ENCODE measurements at places on chromosomes 1 and 21.

DNA sequence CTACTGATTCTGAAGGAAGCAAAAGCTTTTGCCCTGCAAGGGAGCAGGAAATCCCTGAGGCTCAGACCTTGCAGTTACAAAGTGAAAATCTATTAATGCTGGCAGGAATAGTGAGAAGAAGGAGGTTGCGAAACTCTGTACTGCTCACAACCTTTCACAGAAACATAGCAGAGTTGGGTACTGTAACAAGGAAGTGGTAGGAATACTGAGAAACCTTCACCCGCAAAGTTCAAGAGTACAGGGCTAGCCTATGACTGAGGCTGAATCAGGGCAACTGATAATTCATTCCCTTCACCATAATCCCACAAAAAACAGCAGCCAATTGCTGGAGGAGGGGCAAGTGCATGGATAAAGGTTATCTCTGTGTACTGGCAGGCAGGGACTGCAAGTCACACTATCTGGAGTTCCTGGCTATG lies 23.9 kb upstream of the KCTD3 start:
- DNase-seq = no peak

DNA sequence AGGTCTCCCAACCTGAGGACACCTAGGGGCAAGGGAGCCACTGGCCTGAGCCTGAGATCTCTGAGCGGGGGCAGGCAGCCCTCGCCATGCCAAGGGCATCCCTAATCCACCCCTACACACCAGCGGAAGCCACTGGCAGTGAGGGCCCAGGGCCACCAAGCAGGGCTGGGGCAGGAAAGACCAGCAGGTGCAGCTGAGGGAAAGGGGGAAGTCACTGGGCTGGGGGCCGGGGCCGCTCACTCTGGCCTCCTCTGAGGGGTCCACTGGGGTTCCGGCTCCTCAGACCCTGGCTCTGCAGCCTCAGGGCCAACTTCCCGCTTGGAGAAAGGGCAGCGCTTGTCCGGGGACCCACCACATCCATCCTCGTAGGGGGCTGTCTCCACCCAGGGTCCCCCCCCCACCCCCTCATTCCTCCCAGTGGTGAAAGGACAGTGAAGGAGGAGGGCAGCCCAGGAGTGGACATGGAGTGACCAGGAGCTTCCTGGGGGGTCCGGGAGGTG lies 42.5 kb upstream of the ACTRT2 start:
- DNase-seq = no peak

- DNase-seq = no peak
Observed at GRCh38 chr1:232407120-232407519, 222.8 kb downstream of the SIPA1L2 start.

- DNase-seq = no peak
Observed at GRCh38 chr1:111247125-111247838, 19.8 kb downstream of the CHI3L2 start.

- DNase-seq = peak; percentile 42
Observed at GRCh38 chr1:46248122-46248920, 758 bp downstream of the RAD54L start.

DNA sequence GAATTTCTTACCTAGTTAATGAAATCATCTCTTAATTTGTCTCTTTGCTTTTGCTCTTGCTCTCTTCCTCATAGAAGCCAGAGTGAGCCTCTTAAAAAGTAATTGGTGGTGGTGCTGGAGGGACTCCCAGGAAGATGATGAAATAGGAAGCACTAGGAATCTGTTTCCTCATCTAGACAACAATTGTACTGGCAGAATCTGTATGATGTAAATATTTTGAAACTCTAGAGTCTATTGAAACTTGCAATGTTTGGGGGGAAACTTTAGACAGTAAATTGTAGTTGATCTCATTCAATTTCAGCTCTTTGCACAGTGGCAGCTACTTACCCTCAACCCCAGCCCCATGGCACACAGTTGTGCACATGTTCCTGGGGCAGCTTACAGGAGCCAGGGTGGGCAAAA lies 10.6 kb downstream of the RGSL1 start:
- DNase-seq = no peak

DNA sequence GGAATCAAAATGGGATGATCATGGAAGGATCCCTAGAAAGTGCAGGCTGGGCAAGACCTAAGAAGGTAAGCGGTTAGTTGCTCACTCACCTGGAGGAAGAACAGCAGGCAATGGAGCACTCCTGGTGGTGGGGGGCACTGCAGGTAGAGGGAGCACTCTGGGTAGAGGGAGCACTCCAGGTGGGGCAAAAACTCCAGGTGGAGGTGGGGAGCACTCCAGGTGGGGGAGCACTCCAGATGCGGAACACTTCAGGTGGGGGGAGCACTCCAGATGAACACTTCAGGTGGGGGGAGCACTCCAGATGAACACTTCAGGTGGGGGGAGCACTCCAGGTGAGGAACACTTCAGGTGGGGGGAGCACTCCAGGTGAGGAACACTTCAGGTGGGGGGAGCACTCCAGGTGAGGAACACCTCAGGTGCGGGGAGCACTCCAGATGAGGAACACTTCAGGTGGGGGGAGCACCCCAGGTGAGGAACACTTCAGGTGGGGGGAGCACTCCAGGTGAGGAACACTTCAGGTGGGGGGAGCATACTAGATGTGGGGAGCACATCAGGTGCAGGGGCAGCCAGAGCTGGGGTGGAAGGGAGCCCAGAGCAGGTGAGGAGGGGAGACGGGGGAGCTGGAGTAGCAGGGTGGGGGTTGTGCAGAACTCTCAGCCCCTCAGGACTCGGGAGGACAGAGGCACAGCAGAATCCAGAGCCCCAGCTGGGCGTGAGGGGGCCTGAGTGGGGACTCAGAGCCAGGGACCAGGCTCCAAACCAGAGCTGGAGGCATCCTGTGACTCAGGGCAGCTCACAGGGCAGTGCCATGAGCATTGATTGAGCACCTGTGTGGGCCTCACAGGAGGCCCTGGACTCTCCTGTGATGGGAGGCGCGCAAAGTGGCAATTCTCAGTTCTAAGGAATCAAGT lies 37.7 kb upstream of the COL6A1 start:
- DNase-seq = no peak

GRCh38 chr1:223233410-223234169 lies 90.5 kb upstream of the TLR5 start:
- no peak for DNase-seq

- DNase-seq = no peak
Observed at GRCh38 chr21:45403825-45404729, 888 bp upstream of the COL18A1 start.

GRCh38 chr1:105172788-105173187 lies 1423.1 kb downstream of the AMY1C start:
- DNase-seq = no peak

GRCh38 chr1:74689621-74690363 lies 16.2 kb upstream of the ERICH3 start:
- no peak for DNase-seq

DNA sequence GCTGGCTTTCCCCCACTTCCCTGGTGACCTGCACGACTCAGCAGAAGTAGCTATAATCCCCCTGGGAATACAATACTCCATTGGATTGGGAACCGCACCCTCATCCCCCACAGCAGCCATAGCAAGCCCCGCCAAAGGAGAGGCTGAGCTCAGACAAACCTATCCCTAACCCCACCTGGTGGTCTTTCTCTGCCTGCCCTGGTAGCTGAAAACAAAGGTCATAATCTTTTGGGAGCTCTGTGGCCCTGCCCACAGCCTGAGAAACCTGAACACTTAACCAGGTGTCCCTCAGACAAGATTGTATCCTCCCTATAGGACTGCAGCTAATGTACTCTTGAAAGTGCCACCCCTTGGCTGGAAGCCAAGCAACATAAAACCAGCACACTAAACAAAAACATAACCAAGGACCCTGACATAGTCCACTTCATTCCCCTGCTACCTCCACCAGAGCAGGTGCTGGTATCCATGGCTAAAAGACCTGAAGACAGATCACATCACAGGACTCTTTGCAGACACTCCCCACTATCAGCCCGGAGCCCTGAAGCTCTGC lies 71.6 kb upstream of the RUNX1 start:
- no peak for DNase-seq

- no peak for DNase-seq
Observed at GRCh38 chr1:172944931-172945330, 105.8 kb downstream of the TNFSF18 start.

DNA sequence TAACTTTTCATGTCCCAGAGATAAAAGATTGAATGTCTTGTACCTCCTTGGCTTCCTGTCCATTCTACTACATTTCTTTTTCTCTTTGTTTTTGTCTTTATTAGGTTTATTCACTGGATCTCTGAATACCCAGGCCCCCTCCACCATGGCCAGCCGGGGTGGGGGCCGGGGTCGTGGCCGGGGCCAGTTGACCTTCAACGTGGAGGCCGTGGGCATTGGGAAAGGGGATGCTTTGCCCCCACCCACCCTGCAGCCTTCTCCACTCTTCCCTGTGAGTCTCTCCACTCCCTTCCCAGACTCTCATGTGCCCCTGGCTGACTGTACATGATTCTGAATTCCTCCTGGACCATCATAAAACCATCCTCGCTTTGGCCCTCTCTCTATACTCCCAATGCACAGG lies 10.2 kb downstream of the POLR3GL start:
- no peak for DNase-seq

GRCh38 chr1:27614625-27615344 lies 10.8 kb upstream of the AHDC1 start:
- DNase-seq = no peak

GRCh38 chr1:159830722-159831121 lies 4.0 kb downstream of the SLAMF8 start:
- no peak for DNase-seq

GRCh38 chr1:177748080-177748801 lies 221.6 kb downstream of the SEC16B start:
- DNase-seq = no peak

- peak; percentile 51 for DNase-seq
Observed at GRCh38 chr1:26161415-26162219, 2.7 kb downstream of the FAM110D start.

- DNase-seq = no peak
Observed at GRCh38 chr1:169588112-169588511, 1.8 kb upstream of the F5 start.

DNA sequence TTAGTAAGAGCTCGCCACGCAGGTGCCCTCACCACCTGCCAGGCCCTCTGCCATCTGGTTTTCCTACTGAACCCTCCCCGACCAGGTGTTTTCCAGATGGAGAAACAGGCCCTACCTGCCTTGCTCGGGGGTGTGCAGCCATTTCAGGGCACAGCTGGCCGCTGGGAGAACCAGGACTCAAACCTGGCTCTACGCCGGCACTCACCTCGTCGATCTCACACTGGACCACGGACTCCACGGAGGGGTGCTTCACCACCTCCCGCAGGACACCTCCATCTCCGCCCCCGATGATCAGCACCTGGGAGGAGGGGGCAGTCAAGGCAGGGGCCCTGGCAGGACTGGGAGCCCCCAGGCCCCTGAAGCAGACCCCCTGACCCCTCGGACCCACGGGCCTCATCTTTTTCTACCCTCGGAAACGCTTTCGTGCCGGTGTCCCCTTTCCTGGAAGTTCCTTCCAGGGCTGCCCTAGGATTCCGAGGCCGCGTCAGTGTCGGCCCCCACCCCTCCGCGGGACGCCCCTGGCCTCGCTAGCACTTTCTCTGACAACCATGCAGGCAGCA lies 1.1 kb downstream of the SRM start:
- DNase-seq = no peak

GRCh38 chr1:2556678-2557481 lies 709 bp downstream of the TNFRSF14 start:
- DNase-seq = peak; percentile 46

GRCh38 chr1:74571891-74572290 lies 59.5 kb upstream of the LRRC53 start:
- no peak for DNase-seq

- DNase-seq = no peak
Observed at GRCh38 chr1:85461216-85461918, 3.6 kb downstream of the DDAH1 start.

DNA sequence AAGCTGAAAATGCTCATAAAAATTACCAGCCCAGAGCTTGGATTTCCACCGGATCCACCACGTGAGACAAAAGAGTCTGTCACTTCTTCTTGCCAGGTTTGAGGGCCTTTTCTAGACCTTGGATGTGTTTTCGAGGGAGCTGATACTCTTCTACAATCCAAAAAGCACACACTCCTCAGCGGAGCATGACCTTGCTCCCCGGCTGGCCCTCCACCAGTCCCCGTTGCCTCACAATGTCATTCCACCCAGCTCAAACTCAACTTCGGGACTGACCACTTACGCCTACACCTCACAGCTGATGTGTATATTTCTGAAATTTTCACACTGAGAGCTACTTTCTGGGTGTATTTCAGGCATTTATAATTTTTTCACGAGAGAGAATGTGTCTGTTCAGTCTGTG lies 20.6 kb downstream of the EIF2D start:
- no peak for DNase-seq

DNA sequence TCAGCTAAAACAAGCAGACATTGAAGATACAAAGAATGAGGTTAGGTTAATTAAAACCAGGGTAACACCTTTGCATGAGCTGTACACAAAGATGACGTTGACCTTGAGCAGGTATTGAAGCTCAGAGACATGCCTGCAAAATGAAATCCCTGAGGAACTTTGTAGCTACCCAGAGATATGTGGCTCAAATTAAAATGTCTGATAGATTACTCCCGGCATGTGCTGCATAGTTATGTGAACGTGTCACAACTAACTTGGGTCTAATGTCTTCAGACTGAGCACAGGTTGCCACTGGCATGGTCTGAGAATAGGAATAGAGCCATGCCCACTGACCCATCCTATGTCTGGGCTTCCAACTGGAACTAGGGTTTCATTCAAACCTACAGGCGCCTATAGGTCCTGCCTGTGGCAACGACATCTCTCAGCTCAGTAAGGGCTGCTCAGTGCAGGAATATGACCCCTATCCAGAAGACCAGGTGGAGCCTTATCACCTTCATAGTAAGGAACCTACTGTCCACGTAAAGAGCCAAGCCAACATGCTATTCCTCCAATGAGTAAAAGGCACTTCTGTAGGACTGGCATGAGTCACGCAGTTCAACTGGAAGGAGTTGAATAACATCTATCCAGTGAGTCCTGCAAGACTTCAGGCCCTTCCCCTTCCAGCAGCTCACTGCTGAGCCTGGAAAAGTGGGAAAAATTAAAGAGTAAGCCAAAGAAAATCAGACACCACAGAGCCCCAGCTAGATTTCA lies 60.7 kb downstream of the PRKAB2 start:
- no peak for DNase-seq

DNA sequence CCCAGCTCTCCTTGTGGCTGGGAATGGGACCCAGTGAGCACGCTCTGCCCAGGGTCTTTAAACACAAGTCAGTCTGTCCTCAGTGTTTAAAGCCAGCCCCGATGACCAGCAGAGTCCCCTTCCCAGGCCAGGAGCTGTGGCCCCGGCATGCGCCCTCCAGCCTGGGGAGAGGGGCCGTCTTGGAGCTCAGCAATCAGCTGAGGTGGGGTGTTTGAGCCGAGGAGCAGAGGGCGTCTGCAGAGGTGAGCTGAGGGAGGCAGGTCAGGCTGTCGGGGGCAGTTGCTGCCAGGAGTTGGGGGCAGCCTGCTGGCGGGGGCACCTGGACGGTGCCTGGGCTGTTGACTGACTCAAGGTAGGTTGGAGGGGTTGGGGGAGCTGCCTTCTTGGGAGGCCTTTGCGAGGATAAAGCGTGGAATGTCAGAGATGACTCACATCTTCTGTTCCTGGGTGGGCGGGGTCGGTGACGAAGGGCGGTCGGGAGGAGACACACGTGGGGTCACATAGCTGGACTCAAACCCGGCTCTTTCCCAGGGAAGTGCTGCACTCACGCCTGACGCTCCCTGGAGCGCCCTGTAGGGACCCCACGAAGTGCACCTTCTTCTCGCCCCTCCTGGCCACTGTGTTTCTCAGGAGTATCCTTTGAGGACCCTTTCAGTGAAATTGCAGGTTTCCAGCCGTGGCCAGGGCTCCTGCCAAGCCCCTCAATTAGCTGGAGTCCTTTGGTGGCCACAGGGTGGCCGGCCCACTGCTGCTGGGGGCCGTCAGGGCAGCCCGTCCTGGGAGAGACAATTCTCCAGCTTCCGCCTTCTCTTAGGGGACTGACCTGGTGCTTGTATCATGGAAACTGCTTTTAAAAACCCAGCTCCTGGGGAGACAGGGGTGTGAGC lies 86.2 kb downstream of the SIK1 start:
- DNase-seq = no peak
